ENCODE measurements at places on chromosomes 4 and X.

- DNase-seq = no peak
Measured at GRCh38 chrX:9875801-9876200, 89.6 kb downstream of the SHROOM2 start.

GRCh38 chr4:55121246-55121645 is 4.1 kb downstream of the KDR start:
- DNase-seq = no peak

DNA sequence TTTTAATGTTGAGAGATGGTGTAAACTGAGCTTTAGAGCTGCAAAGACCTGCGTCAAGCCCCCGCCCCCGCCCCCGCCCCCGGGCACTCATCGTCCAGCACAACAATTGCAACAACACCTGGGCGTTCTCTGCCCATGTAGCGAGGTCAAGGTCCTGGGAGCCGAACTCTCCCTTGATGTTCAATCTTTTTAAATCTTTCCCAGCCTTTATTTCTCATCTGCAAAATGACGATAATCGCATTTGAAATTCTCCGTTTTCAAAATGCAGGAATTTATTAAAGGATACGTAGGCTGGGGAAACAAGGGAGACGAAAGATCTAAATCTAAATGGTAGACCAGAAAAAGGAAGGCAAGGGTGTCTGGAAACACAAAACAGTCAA is 648 bp upstream of the MSMO1 start:
- DNase-seq = no peak

DNA sequence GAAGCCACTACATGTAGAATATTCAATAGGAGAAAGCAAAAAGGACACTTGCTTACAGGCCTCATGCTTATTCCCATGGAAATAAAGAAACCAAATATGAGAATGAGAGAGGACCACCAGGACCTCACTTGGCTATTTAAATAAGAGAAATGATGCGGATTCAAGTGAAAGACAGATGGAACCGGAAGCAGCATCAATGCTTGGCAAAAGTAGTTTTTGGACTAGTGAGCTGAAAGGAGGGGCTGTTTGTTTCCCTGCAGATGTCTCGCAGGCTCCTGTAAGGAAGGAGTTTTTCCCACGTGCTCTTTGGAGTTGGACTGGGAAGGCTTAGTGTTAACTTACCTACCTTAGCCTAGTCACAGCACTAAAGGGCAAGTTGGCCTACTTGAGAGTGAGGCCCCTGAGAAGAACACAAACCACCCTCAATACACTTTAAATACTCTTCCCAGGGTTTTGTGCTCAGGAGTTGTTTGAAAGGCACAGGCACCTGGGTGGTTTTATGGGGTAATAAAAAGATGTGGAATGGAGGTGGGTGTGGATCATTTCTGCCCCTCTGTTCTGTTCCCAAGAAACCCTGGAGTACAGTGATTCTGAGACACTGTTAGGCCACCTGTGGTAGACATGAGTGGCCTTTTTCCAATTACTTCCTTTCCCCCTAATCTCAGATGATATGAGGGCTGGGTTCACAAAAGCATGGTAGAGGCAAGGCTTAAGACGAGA is 113.3 kb upstream of the C1GALT1C1 start:
- DNase-seq = no peak

DNA sequence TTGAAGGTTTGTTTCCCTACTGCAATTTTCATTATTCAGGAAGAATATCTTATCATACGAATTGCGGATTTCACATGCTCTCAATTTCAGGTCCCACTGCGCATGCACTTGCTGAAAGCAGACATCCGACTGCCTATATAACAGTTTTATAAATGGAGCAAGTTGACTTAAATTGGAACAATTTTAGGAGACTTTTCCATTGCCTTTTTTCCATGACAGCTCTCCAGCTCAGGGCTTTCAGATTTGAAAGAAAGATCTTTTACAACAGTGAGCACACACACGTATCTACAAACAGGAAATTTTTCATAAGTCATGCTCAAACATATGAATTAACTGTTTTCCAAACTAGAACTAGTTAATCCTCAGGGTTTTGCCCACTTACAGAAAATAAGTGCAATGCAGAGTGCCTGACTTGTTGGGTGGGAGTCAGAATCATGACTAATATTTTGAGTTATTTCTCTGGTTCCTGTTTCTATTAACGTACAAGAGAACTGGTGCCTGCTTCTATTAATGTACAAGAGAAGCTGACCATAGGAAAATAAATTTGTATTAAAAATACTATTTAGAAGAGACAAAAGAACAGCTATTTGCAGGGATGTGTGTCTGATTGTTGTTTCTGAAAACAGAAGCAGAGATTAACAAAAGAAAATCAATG is 137.9 kb downstream of the GPC3 start:
- DNase-seq = no peak

GRCh38 chrX:1181170-1181569 is 31.3 kb downstream of the CRLF2 start:
- DNase-seq = no peak

- DNase-seq = no peak
Measured at GRCh38 chr4:69836287-69836686, 23.7 kb downstream of the SULT1E1 start.

DNA sequence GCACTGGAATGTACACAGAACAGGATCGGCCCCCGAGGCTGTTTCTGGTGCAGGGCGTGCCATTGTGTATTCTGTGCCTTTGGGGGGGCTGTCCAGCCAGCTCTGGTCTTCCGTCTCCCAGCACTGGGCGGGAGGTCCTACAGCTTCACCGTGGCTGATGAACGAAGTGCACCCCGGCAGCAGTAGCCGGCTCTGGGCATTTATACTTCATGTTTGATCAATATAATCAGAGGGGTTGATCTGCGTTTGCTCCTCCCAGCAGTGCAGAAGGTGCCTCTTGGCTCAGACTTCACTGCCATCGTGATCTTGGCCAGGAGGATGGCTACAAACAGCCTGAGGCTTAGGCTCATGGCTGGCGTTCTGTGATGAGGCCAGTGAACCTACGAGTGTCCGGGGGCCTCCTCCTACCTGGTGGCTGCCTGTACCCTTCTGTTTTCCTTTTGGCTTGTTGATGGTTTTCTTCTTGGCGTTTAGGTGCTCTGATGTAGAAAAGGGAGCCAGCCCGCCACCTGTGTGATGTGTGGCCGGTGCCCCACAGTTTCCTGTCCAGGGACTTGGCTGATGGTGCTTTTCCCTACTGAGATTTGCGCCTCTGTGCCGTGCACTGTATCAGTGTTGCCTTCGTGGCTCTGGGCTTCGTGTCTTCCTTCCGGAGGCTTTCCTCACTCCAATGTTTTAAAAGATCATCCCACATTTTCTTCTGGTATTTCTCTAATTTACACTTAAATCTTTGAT is 31.2 kb upstream of the HGFAC start:
- no peak for DNase-seq

GRCh38 chr4:173013232-173013930 is 155.2 kb upstream of the GALNT7 start:
- no peak for DNase-seq

- DNase-seq = peak; percentile 89
Measured at GRCh38 chr4:39469429-39470077, 10.7 kb downstream of the LIAS start.

DNA sequence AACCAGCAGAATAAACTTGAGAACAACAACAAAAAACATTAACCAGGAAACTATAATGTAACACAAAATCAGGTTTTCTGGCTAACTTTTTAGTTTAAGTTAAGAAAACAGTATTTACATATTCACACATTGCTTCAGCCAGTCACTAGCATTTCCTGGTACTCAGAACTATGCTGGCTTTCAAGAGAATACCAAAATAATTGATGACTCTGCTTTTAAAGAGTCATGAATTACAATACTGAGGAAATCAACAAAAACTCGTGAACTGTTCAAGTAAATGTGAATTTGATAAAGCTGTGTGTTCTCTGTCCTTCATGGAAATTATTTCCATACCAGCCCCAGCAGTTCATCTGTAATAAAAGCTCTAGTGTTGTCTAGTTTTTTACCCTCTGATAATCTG is 27.4 kb downstream of the PRSS12 start:
- no peak for DNase-seq

- DNase-seq = no peak
Measured at GRCh38 chrX:39730662-39731329, 367.0 kb downstream of the BCOR start.

GRCh38 chrX:2707334-2707760 is 16.3 kb downstream of the CD99 start:
- no peak for DNase-seq

- no peak for DNase-seq
Measured at GRCh38 chr4:75612306-75612705, 18.0 kb downstream of the CDKL2 start.

GRCh38 chrX:1325515-1326116 is 11.0 kb upstream of the IL3RA start:
- DNase-seq = no peak

DNA sequence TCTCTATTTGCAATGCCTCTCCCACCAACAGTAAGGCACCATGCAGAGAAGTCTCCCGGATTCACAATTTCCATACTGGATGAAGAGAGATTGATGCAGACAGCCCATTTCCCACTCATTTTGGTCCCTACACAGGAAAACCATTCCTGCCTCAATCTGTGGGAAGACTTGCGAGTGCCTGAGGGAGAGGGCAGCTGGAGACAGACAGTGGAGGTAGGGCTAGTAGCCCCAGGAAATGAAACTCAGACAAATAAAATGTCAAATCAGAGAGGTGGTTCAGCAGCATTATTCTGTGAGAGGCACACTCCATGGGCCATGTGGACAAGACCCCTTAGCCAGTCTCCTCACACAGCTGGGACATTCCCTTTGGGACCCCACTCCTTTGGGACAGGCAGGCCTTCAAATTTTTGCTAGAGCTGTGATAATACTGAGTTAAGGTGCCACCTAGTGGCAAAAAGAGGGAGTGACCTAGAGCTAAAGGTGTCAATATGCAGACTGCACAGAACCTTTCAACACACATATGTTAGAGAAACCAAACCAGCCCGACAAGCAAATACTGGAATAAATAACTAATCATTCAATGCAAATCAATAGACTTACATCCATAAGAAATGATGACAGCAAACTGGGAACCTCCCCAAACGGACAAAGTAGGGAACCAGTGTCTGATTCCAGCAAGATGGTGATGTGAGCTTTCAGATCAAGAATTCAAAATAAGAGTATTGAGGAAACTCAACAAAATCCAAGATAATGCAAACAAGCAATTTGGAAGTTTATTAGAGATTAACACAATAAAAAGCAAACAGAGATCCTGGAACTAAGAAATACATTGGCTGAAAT is 1865.3 kb upstream of the AGA start:
- peak; percentile 18 for DNase-seq

- DNase-seq = no peak
Measured at GRCh38 chrX:1185561-1185960, 26.9 kb downstream of the CRLF2 start.

GRCh38 chr4:79030973-79031372 is 91.7 kb upstream of the PAQR3 start:
- DNase-seq = no peak

- no peak for DNase-seq
Measured at GRCh38 chr4:113593400-113594230, 167.9 kb downstream of the CAMK2D start.

DNA sequence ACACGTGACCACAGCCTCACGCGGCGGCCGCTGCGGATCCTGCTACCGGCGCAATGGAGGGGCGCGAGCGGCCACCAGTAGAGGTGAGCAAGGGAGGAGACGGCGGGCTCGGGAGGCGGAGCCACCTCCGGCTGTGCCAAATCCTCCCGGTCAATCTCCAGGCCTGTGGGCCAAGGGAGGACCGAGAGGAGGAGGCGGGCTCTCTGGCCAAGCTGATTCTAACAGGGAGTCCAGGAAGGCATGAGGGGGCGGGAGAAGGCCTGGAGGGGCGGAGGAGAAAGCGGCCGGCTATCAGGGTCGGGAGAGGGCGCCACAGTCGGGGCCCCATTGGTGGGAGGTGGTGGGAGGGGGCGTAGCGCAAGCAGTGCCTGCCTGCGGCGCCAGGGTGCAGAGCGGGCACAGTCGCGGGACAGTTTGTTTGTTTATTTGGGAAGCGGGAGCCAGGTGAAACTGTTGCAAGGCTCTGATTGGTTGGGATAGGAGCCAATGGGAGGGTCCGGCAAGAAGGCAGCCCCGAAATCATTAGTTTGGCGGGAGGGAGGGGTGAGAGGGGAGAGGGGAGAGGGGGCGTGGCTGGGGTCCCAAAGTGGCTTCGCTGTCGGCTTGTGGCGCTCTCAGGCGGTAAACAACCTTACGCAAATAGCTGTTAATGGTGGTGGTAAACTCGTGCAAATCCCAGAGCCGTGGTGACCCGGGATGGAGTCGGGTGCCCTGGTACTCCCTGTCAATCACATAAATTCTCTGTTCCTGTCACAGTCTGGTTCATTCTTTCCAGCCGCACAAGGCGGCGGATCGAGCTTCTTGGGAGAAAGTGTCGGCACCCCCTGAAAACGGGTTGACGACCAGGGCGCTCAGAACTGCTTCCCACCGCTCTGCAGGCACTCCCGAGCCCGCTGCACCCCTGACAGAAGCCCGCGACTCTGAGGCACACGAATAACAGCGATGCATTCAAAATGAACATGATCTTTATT is at the start of gene IRS4:
IRS4 (minus strand) TSS at position 55 of the 971 bp plus-strand sequence.
- DNase-seq = no peak

- DNase-seq = no peak
Measured at GRCh38 chr4:155411546-155411945, 34.8 kb upstream of the MAP9 start.

DNA sequence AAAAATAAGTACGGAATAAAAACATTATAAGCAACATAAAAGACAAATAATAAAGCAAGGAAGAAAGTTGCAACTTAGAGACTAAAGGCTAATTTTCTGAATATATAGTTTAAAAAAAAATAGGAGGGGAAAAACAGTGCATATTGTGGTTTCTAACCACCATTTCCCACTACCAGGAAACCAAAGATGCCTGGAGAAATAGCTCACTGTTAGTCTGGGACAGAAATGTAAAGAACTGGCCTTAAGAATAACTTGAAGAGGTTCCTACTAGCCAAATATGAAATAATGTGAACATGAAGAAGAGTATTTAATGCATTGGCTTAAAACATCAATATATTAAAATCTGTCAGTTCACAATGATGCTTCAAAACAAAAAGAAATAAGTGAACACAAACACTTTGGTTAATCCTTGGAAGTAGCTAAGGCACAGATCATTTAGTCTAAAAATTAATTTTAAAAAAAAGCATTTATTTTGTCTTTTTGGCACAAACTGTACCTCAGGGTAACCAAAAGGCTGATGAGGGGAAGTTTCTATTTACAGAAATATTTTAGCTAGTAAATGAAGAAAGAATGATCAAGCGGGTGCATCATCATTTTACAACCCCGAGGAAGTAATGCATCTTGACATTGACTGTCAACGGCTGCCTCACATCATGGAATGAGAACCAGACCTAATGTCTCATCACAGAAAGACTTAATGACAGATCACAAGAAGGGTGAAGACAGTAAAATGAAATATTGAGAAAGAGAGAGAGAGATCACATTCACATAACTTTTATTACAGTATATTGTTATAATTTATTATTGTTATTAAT is 297.2 kb upstream of the LDB2 start:
- no peak for DNase-seq

- no peak for DNase-seq
Measured at GRCh38 chr4:86376850-86377249, 17.0 kb upstream of the MAPK10 start.

- no peak for DNase-seq
Measured at GRCh38 chrX:112571388-112571787, 108.3 kb downstream of the LHFPL1 start.

GRCh38 chr4:83378419-83378818 is 43.8 kb upstream of the HPSE start:
- no peak for DNase-seq

GRCh38 chrX:7266288-7266687 is 118.3 kb upstream of the PUDP start:
- no peak for DNase-seq

All from amniotic stem cell (primary cell).